Fibroblast of skin of left quadriceps (primary cell): ENCODE measurements at places on chromosomes 2 and 18.
A peak's percentile ranks its signal among the peaks of the same experiment; 100 is the strongest.

DNA sequence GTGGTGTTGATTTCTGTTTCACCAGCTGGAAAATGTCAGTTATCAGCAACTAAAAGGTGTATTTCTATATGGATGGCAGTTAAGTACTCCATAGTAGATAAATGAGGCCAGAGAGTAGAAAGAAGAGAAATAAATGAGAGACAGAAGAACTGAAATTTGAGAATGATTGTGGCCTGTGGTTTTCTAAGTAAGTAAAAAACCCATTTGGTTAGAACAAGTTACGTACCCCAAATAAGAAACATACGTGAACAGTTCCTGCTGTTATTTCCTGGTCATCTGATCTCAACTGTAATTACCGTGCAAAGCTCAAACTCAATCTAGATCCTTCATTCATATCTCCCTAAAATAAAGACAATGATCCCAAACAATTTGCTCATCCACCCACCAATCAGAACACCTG, 181.3 kb downstream of the PID1 start:
- DNase-seq = peak; percentile 42

DNA sequence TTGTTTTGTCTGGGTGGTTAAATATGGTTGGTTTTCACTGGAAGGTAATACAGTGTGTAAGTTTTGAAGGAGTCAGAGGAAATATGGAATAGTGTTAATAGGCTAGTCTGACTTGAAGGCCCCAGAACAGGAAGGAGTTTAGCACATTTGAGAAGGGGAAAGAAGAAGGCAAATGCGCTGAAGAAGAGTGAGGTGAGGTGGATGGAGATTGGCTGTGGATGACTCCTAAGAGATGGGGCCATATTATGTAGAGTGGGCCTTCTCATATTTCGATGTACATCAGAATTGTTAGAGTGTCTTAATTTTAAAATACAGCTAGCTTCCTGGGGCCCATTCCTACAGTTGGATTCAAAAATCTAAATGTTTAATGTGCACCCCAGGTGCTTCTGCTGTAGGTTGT, 61.0 kb downstream of the GLS start:
- DNase-seq = no peak

DNA sequence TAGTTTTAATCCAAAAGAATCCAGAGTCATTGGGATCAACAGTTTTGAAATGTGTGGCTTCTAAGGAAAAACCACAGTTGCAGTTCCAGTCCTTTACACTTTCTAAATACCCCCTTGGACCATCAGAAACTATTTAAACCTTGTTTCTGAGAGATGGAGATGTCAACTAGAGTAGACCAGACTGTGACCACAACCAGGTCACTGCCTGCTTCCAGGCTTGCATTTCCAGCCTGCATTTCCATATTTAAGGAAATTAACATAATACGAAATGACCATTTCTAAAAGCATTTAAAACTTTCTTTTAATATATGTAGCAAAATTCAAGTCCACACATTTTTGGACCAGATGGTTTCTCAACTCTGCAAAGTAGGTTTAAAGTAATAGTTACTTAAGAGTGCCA, 38.4 kb downstream of the ADD2 start:
- no peak for DNase-seq

GRCh38 chr2:188380280-188380679, 88.6 kb downstream of the GULP1 start:
- no peak for DNase-seq

- no peak for DNase-seq
These were observed 29.5 kb upstream of the ATRAID start for GRCh38 chr2:27182346-27182745.

- DNase-seq = no peak
These were observed 13.3 kb downstream of the MBP start for GRCh38 chr18:77119101-77119850.

DNA sequence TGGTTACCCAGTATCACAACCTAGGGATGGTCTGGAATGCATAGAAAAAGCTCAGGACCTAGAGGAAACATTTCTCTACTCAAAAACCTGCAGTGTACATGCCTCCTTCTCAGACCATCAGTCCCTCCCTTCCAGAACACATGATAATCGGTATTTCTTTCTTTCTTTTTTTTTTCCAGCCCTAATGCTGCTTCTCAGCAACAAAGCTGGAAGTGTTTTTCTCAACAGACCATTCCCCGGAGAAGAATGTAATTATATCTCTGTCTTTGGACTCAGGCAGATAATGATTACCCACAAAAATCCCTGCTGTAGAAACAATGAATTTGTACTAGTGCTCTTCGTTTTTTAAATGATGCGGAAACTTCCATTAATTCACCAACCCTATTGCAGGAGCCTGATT, 44.1 kb upstream of the NDUFV2 start:
- DNase-seq = peak; percentile 7
